Ovary (tissue), 10 donors: ENCODE measurements at places on chromosomes 12 and 14.

DNA sequence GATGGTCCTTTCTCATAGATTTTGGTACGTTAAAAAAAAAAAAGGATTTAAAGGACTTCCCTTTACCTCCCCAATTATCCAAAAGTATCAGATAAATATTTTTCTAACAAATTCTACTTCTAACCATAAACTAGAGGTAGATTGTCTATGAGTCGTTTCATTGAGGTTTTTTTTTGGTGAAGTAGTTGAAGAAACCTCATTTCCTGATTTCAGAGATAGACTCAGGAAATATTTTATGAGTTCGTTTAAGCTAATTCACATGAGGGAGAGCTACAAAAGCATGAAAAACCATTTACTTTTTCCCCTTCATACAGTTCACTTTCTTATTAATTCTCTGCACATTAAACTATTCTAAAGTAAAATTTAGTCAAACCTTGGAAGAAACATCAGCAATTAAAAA, 112.5 kb downstream of the RALGAPA1 start:
- no peak for DNase-seq

- DNase-seq = no peak
Measured at GRCh38 chr12:74719447-74719846, 181.8 kb downstream of the ATXN7L3B start.

DNA sequence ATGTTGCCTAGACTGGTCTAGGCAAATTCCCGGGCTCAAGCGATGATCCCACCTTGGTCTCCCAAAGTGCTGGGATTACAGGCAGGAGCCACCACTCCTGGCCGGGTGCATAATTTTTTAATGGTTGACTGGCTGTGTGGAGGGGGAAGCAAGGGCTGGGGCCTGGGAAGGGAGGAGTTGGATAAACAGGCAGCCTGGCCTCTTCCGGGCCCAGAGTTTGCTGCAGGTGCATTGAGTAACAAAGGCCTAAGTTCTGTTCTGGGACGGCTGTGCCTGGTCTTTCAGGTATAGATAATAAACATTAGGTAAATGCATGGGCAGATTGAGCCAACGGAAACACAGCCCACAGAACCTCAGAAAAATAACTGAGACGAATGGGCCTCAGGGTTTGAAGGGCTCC, 191.3 kb upstream of the TBX3 start:
- DNase-seq = no peak

- peak; percentile 54 for DNase-seq
Measured at GRCh38 chr12:69534389-69534822, 50.9 kb upstream of the CCT2 start.

- DNase-seq = no peak
Measured at GRCh38 chr14:35932659-35933159, 106.6 kb downstream of the BRMS1L start.

- no peak for DNase-seq
Measured at GRCh38 chr14:55180006-55180405, 11.4 kb downstream of the DLGAP5 start.

- peak; percentile 70 for DNase-seq
Measured at GRCh38 chr12:64826234-64826633, 1.8 kb downstream of the TBC1D30 start.

GRCh38 chr14:74840603-74841030, 35.3 kb downstream of the PROX2 start:
- no peak for DNase-seq

DNA sequence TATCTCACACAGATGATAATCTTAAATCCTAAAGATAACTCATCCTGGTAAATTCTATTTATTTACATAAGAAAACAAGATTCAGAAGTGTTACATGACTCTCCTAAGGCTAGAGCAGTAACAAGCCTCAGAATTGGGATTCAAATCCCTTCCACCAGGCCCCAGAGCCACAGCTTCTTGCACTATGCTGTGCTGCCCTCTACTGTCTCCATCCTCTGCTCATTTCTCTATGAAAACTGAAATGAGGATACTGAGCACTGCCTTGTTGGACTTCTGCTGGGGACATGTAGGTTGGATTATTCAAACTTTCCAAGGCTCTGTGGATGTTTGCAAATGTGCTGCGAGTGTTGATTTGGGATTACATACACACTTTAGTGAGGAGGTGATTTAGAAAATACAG, 23.5 kb upstream of the C12orf50 start:
- no peak for DNase-seq

DNA sequence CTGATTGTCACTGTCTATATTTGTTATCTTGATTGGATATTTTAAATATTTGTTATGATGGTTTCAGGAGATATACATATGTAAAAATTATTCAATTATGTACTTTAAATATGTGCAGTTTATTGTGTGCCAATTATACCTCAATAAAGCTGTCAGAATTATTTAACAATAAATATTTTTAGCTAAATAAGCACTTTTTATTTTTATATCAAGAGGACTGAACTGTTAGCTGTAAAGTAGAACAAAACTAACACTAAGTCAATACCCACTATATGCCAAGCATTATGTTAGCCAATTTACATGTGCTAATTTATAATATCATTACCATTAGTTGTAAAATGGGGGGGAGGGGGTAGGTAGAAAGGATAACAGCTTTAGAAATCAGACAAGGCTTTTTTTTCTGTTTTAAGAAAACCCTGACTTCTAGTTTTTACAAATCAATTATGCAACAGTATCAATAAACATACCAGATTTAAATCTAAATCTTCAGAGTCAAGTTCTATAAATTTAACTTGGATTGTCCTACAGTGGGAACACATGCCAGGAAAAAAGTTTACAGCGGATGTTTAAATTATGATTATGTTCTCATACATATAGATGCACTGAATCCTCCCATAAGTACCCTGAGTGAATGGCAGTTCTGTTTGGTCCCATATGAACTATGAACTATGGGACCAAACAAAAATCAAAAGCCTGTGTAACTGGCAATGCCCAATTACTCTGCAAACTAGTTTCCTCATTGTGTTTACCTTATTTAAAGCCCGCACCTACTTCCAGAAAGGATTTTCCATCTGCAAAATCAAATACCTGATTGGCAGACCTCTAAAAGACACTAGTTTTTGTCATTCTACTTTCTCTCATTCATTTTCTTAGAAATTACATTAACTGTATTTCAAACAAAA, 2.8 kb downstream of the RALGAPA1 start:
- no peak for DNase-seq

GRCh38 chr12:106128585-106129328, 10.0 kb downstream of the NUAK1 start:
- DNase-seq = no peak

GRCh38 chr14:91243074-91243471, 1.4 kb downstream of the GPR68 start:
- no peak for DNase-seq

GRCh38 chr14:81452341-81453133, 52.4 kb upstream of the STON2 start:
- no peak for DNase-seq

- no peak for DNase-seq
Measured at GRCh38 chr14:97630249-97630648, 833.1 kb downstream of the VRK1 start.

DNA sequence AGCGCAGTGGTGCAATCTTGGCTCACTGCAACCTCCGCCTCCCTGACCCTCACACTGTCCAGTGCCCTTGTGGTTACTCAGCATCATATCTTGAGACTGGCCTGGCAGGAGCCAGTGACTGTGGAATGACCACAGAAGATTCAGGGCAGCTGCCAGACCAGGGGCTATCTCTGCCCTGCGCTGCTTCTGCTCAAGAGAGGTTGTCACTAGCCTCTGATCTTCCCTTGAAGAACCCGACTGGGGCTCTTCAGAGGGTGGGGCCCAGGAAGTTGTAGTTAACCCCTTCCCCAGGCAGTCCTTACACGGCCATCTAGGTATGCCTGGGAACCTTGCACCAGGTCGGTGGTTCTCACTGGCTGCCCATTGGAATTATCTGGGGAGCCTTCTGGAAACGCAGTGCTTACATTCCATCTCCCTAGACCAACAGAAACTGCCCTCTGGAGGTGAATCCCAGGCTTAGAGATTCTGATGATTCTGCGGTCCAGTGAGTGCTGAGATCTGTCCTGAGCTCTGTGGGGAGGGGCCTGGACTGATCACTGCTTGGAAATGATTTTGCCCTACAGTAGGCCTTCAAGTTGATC, 41.4 kb downstream of the PLEKHG3 start:
- DNase-seq = peak; percentile 45

GRCh38 chr14:58814466-58814865, 176.7 kb downstream of the DACT1 start:
- no peak for DNase-seq

DNA sequence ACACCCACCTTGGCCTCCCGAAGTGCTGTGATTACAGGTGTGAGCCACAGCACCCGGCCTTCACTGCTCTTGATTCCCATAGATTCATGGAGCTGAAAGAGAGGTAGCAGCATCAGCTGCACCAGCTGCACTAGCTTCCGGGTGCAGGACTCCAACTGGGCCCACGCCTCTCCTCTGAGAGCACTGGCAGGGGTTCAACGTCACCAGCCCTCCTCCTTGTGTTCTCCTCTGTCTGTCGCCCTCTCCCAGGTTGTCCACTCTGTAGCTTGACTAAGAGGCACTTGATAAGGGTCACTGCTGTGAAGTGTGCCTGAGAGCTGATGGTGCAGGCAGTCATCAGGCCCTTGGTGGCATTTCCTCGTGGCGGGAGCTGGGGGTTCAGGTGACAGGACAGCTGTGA, 28.3 kb downstream of the MLXIP start:
- DNase-seq = no peak

GRCh38 chr12:55685671-55686070, 22.0 kb downstream of the ITGA7 start:
- no peak for DNase-seq

- DNase-seq = no peak
Measured at GRCh38 chr14:98798099-98798498, 473.9 kb downstream of the BCL11B start.

- DNase-seq = no peak
Measured at GRCh38 chr14:22485178-22485577, 103.8 kb downstream of the DAD1 start.

GRCh38 chr12:26001530-26001929, 43.0 kb downstream of the RASSF8 start:
- DNase-seq = no peak

DNA sequence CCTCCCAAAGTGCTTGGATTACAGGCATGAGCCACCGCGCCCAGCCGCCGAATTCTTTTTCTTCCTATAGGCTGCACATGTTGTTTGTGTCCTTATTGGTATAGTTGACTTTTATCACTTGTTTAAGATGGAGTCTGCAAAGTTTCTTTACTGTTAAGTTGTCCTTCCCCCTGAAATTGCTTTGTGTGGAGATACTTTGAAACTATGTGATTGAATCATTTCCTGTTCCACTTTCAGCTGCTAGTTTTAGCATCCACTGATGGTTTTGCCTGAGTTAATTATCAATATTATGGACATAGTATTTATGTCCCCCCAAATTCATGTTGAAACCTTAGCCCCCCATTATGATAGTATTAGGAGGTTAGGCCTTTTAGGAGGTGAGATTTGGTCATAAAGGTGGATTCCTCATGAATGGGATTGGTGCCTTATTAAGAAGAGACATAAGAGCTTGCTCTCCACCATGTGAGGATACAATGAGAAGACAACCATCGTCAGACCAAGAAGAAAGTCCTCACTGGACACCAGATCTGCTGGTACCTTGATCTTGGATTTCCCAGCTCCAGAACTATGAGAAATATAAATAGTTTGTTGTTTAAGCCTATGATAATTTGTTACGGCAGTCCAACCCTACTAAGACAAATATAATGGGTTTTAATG, 34.9 kb downstream of the PPHLN1 start:
- no peak for DNase-seq

DNA sequence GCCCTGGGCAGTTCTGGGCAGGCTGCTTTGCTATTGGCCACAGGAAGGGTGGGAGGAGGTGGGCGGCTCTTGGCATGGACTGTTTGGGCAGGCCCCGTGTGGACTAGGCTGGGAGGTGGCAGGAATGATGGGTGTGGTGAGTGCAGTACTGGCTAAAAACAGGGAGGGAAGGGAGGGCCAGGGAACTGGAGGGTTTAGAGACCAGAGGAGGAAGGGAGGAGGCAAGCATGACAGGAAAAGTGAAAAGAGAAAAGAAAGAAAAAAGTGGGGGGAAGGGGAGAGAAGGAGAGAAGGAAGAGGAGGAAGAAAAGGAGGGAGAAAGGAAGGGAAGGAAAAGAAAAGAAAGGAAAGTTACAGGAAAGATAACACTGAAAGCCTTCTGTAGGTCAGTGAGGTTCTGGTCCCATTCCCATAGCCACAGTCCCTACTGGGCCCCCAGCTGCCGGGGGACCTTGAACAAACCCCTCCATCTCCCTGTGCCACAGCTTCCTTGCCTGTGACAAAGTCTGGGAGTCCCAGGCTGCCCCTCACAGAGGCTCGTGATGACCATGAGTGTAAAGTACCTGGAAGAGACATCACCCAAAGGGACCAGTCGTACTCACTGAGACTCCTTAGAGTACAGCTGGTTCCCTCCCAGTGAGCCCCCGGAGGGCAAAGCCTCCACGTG, 1.1 kb upstream of the C14orf132 start:
- DNase-seq = peak; percentile 31

- no peak for DNase-seq
Measured at GRCh38 chr12:108789546-108789945, 58.2 kb upstream of the CORO1C start.

DNA sequence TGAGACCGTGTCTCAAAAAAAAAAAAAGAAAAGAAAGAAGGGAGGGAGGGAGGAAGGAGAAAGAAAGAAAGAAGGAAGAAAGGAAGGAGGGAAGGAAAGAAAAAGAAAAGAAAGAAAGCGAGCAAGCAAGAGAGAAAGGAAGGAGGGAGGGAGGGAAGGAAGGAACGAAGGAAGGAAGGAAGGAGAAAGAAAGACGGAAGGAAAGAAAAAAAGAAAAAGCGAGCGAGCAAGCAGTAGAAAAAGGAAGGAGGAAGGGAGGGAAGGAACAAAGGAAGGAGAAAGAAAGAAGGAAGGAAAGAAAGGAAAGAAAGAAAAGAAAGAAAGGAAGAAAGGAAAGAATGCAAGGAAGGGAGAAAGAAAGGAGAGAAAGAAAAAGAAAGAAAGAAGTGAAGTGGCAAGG, 504.0 kb downstream of the GLT1D1 start:
- DNase-seq = no peak

- DNase-seq = no peak
Measured at GRCh38 chr12:52264435-52264825, 10.0 kb upstream of the KRT86 start.

GRCh38 chr14:68695326-68695768, 97.5 kb downstream of the ZFP36L1 start:
- no peak for DNase-seq

DNA sequence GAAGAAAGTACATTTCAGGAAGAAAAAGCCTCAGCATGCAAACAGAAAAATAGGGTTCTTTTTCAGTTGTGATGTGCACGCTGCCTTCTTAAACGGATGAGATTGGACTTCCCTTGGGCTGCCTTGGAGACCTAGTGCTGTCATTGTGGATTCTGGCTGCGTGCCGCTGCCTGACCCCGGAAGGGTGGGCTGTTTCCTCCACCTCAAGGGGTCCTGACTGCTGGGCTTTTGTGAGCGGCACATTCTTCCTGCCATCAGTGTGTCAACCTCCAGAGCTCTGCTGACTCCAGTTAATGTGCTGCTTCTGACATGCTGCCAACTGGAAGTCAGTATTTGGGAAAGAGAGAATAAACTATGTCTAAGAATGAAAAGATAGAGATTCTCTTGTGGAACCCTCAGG, 25.1 kb downstream of the CCNK start:
- no peak for DNase-seq

- no peak for DNase-seq
Measured at GRCh38 chr12:400828-401227, 616 bp upstream of the CCDC77 start.

- no peak for DNase-seq
Measured at GRCh38 chr12:47267571-47267970, 187.8 kb upstream of the AMIGO2 start.

- DNase-seq = no peak
Measured at GRCh38 chr12:95368931-95369330, 105.0 kb upstream of the METAP2 start.
